Heart right ventricle (tissue), 16 donors: ENCODE measurements at places on chromosomes 1 and 21.

DNA sequence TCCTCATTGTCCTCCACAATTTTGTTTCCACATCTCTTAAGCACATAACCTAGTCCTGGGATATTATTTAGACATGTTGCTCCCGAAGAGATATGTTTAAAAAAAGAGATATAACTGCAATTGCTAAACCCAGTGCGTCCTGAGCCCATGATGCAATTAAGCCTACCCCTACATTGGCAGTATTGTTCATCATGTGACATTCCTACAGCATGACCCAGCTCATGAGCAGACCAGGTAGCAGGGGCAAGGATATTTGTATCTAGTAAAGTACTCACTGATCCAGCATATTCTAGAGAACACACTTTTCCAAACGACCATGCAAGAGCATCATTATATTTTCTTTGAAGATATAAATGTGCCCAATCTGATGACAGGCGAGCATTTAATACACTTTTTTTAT, 1.2 kb downstream of the ADAM30 start:
- no peak for DNase-seq

DNA sequence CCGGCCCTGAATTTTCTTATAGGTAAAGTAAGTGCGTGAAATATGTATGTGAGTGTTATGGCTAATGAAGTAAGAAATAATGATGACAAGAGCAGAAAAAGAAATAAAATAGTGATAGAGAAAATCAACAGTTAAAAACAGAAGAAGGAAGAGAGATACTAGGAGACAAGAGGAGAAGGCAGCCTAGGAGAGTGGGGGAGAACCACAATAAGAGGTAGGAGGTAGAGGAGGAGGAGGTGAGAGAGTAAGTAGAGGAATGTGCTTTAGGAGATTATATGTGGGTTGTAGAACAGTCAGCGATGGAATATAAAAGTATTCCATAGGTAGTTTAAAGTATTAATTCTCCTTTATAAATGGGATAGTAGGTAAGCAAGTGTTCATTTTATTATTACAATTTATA, 861.5 kb upstream of the B3GALT2 start:
- DNase-seq: no peak

DNA sequence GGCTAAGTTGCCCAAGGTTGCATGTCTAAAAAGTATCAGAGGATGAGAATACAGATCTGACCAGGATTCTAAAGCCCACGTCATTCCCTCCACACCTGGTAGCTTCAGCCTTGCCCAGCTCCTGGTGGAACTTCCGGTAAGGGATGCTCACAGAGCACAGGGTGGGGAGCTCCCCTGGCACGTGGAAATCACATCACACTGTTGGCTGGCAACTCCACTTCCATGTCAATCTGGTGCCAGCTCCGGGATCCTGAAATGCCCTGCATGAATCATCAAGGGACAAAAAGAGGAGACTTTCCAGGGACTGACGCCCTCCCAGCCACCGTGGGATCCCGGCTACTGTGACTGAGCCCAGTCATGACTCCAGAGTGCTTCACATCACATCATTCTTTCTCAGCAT, 12.4 kb upstream of the BCAR3 start:
- DNase-seq: no peak

DNA sequence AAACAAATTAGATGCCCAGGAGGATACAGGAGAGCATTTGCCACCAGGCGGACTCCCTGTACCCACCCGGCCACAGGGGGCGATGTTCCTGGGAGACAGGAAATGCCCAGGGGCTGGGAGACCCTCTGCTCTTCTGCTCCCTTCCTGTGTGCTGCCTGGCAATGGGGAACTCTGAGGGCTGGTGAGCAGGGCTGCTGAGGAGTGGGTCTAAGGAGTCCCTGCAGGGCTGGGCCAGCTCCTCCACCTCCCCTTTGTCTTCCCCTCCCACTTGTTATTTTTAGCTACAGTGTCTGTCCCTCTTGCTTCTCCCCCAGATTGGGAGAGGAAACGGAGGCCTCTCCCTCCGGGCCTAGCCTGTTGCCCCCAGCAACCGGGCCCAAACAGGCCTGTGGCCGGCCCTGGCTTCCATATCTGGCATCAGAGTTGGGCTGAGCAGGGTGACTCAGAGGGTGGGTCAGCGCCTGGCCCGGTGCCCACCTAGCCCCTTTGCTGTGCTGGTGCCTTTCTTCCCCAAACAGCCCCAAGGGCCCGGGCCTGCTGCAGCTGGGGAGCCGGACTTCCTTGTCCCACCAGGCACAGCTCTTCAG, 11.6 kb downstream of the LMNA start:
- peak; percentile 93 for DNase-seq

DNA sequence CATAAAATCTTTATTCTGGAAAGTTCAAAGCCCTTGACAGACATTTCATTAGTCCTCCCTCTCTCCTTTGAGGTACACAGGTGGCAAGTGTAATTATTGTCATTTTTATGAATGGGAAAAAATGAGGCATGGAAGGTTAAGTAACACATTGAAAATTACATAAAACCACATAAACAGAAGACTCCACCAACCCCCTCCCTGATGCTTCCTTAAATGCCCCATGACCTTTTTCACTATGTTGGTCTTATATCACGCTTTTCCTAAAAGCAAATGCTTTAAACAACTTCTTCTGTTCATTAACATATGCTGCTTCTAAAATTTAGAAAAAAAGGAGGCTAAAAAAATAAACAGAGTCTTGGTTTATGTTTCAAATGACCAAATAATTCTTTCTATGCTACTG, 648.4 kb downstream of the PTPRC start:
- no peak for DNase-seq

GRCh38 chr1:12608311-12608957, 9.6 kb downstream of the DHRS3 start:
- no peak for DNase-seq

- no peak for DNase-seq
These were observed 35.5 kb downstream of the SLC66A1 start for GRCh38 chr1:19347533-19348172.

DNA sequence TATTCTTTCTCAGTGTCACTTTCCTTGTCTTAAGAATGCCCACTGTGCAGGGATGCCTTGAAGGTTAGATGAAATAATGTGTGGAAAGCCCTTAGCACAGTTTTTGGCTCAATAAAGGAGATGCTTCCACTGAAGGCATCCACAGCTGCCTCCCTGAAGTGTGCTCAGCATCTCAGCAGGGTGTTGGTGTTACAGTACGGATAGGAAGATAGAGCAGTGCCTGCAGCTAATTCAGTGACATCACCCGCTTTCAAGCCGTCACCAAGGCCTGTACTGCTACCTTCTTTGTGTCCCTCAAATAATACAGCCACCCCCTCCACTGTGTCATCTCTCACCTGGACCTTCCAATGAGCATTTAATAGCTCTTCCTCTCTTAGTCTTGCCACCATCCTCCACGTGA, 59.0 kb downstream of the NDUFS5 start:
- DNase-seq: no peak

DNA sequence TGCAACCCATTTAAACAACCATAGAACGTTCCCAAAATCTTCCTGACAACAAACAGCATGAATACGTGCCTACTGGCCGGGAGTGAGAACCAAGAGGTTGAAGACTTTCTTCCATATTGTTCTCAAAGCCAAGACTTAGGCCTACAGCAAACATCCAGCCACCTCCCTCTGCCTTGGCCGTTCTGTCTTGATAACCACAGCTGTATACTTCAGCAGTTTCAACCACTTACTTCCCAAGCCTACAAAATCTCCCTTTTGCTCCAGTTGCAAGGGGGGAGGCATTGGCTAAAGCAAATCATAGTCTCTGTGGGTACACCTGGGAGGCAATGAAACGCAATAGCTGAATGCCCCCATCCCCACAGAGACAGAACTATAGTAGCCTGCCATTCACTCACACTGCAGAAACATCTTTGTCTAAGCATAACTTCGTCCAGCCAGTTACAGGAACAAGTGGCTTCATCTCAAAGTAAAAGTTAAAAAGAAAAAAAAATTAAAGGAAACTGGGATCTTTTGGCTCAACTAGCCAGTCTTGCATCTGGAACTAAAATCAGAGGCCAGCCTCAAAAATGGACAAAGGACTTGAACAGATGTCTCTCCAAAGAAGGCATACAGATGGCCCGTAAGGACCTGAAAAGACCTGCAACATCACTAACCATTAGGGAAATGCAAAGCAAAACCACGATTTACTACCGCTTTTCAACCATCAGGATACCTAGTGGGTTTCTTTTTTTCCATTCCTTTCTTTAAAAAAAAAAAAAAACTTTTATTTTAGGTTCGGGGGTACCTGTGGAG, 186.0 kb downstream of the PSMG1 start:
- DNase-seq: no peak

- DNase-seq: no peak
These were observed 37.1 kb downstream of the TMED5 start for GRCh38 chr1:93143136-93143535.

- DNase-seq: no peak
These were observed 67.9 kb upstream of the ZBTB40 start for GRCh38 chr1:22383526-22384294.

DNA sequence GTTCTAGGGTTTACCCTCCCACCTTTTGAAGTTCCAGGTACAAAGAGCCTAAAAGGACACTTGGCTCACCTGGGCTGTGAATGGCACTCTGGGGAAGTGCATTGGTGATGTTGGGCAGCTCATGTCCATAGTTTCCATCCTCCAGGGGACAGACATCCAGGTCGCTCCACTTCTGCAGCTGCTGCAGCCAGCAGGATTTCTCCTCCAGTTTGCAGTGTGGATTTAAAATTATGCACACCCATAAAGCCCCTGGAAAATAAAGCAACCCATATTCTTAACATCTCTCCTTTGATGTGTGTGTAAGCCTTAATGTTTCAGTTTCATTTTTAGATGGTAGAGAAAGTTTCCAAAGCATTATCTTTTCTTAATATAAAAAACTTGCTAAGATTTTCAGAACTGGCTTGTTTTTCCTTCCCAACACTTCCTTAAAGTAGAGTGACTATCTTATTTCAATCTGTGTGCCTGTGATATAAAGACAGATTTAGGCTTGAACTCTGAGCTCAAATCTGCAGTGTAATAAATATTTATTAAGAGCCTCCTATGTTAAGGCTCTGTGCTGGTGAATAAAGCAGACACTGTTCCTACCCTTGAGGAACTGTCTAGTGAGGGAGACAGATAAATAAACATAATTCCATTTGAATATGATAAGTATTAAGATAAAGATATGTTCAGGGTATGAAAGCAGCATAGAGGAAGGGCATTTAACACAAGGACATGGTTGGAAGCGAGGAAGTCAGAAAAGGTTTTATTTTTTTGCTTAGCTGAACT, 39.1 kb downstream of the UROD start:
- DNase-seq: no peak

GRCh38 chr1:59917026-59917784, 9.4 kb downstream of the CYP2J2 start:
- no peak for DNase-seq

DNA sequence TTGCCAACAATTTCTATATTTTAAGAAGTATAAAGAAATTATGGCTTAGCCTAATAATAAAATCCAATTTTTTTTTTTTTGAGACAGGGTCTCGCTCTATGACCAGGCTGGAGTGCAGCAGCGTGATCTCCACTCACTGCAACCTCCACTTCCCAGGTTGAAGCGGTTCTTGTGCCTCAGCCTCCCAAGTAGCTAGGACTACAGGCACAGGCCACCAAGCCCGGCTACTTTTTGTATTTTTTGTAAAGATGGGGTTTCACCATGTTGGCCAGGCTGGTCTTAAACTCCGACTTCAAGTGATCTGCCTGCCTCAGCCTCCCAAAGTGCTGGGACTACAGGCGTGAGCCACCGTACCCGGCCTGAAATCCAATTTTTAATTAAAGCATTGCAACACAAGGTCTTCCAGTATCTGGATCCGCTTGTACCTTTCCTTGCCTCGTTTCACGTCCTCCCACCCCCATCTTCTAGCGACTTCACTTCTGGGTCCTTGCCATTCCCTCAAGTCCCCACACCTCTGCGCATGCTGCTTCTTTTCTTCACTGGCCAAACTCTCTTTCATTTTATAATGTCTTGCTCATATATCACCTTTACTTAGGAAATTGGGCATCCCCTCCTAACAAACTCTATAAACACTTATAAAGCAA, 2.3 kb downstream of the FUBP1 start:
- DNase-seq: no peak

DNA sequence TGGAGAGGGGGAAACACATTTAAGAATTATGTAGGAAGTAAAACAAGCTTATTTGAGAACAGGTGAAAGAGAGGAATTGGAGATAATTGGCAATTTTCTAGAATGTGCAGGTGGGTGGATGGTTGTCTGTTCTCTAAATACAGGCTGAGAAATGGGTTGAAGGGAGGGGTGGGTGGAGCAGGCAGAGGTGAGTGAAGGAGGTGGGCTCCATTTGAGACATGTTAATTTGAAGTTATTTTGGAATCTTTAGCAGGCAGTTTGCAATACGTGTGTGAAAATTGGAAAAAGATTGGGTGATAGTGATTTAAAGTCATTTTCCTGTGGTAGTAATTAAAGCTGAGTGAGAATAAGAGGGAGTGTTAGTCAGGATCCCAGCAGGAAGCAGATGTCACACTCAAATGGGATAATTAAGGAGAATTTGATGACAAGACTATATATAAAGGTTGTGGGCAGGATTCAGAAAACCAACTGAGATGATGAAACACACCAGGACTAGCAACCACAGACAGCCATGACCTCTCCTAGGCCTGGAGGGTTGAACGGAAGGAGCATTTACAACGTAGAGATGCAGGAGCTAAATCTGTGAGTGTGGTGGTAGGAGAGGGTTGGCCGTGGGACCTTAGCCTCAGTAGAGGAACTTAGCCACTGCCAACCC, 40.6 kb downstream of the CHRM3 start:
- no peak for DNase-seq

GRCh38 chr1:220269036-220269435, 3.2 kb downstream of the RAB3GAP2 start:
- no peak for DNase-seq

- no peak for DNase-seq
These were observed 8.0 kb upstream of the RNPC3 start for GRCh38 chr1:103517380-103518047.

GRCh38 chr1:241470908-241471590, 48.5 kb downstream of the FH start:
- no peak for DNase-seq

DNA sequence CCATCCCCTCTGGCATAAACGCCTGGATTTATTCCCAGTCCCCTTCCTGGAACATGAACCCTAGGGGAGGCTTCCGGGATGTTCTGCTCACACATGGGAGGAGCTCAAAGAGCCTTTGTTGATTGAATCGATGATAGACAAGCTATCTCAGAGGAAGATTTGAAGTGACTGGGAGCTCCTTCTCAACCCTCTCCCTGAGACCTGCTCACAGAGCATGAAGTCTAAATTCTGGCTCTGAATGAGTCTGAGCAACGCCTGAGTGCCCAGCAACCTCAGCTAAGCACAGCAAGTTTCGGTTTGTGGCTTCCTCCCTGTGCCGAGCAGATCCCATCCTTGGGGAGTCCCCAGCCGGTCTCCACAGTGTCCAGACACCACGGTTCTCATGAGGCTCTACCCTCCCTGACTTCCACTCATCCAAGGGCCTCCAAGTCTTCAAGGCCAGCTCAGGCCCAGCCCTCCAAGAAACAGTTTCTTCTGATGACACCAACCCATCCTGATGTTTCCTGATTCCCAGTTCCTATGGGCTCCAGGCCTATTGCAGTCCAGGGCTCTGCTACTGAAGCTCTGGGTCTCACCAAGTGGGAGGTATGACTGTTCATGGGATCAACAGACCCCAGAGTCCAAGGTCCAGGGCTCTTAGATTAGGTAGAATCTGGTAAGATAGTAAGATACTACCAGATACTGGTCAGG, 190.8 kb downstream of the DYRK1A start:
- no peak for DNase-seq

- no peak for DNase-seq
These were observed 22.5 kb upstream of the ZNF648 start for GRCh38 chr1:182083851-182084486.
